ENCODE measurements at places on chromosomes 7 and 10.

GRCh38 chr10:133079836-133080682 lies 7.7 kb upstream of the ADGRA1 start:
- no peak for DNase-seq

DNA sequence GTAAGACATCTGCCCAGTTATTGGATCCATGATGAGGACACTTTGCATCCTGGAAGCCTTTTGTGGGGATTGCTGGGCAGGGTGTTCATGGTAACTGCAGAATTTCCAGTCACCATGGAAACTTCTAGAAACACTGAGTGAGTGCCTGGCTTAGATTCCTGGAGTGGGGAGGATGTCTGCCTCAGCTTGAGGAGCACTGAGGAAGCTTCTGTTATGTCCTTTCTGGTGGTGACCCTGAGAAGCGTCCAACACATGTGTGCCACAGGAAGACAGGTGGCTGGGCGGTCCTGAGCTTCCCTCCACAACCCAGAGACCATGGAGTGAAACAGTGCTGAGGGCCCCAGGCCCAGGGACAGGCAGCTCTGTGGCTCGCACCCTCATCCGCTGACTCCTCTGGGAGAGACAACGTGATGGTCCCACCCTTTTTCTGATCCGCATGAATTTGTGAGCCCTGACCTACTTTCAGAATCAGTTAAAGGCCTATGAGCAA lies 191.8 kb upstream of the CXCL12 start:
- no peak for DNase-seq

DNA sequence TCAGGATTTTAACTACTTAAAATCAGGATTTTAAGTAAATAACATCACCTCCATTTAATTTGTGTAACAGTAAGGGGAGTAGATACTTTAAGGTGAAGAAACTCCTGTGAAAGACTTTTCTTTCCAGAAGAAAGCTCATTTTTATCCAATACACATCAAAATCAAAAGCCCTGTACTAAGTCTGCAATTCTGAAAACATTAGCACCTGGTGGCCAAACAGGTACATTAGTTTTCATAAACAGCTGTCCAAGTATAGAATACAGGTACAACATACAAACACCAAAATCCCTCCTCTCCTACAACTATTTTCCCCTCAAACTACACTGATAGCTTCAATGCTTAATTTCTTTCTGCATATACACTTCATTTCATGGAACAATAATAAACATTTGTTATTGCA lies 22.9 kb downstream of the FAM3C start:
- DNase-seq = no peak

DNA sequence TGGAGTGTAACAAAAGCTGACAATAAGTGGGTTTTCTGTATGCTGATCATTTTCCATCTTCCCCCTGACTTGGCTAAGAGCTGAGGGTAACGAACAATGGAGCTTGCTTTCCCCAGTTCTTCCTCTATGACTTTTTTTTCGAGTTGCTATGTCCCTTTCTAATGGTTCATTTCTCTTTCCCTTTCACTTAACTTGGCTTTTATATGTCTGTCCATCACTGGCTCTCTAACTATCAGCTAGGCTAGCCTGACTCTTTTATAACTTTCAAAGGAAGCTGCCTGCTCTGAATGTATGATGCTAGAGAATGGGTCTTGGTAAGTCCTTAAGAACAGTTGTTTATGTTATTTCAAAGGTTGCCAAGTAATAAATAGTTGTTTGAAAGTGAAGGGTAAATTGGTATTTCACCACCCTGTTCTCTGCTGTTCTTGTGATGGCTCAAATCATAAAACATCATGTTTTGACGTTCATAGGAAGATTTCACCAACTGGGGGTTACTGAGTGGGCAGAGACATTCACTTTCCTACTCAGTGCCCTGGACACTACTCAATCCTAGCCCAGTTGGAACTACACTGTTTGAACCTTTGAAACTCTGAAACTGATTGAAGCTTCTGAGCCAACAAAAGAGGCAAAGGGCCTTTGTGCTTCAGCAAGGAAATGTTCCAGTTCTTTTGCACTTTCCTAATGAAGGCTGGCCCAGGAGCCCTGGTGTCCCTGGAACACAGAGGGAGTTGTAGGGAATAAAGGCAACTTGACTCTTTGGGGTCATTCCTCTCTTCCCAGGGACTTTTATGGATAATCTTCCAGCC lies 85.4 kb upstream of the PHYHIPL start:
- DNase-seq = no peak

GRCh38 chr10:6840766-6841165 lies 260.7 kb upstream of the PRKCQ start:
- no peak for DNase-seq

DNA sequence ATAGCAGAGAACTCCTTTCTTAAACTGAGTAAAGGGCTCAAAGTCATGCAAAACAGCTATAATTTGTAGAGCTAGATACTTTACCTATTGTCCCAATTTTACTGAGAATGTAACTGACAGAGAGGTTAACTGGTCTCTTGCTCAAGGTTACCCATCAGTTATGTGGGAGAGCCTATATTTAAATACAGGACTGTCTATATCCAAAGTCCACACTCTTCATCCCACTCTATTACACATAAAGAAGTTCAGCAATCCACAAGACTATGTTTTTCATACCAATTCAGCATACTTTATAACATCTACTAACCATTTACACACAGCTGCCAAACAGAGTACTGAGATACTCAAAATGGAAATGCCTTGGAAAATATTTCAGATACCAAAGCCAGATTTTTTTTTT lies 100.2 kb downstream of the MICU1 start:
- no peak for DNase-seq

DNA sequence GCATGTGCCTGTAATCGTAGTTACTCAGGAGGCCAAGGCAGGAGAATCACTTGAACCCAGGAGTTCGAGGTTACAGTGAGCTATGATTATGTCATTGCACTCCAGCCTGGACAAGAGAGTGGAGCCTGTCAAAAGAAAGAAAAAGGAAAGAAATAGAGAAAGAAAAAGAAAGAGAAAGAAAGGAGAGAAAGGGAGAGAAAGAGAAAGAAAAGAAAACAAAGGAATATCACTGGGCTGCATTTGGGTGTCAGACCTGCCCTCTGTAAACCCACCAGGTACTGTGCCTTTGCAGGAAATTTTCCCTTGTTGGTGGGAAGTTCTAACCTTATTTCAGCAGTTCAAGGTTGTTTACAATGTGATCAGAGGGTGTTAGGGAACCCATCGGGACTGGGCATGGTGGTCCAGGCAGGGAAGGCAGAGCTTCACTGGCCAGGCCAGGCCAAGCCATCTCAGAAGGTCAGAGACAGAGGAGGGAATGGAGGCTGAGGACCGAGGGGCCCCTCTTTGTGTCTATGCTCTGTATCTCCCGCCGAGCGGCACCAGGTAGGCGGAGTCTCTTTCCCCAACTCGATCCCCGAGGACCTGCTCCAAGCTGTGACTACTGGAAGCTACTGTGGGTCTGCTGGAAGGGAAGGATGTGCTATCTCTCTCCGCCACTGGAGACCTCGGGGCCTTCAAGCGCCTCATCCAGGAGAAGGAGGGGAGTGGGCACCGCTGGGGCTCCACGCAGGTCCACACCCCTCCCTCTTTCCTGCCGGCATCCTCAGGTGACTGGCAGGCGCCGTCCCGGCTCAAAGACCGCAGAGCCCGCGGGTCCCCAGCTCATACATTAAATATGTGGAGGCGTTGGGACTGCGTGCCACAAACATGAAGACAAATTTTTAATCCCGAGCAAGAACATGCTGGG lies 15.2 kb upstream of the KAZALD1 start:
- no peak for DNase-seq

- DNase-seq = no peak
Observed at GRCh38 chr7:149074116-149074885, 16.2 kb downstream of the ZNF786 start.

DNA sequence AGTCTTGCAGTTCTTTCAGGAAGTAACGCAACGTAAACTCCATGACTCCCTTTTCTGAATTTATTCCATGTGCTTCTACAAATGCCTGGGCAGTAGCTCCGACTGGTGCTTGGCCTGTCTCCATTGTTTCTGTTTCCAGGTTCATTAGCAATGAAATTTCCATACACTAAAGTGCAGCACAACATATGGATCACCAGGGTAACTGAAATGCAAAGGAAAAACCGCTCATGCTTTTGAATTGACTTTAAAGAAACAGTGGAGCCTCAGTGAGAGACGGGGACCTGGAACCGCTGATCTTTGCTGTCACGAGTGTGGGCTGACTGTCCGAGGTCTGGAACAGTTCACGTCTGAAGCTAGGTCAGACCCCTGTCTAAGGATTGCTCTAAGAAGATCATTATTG lies 126.5 kb upstream of the IGFBP3 start:
- DNase-seq = no peak

DNA sequence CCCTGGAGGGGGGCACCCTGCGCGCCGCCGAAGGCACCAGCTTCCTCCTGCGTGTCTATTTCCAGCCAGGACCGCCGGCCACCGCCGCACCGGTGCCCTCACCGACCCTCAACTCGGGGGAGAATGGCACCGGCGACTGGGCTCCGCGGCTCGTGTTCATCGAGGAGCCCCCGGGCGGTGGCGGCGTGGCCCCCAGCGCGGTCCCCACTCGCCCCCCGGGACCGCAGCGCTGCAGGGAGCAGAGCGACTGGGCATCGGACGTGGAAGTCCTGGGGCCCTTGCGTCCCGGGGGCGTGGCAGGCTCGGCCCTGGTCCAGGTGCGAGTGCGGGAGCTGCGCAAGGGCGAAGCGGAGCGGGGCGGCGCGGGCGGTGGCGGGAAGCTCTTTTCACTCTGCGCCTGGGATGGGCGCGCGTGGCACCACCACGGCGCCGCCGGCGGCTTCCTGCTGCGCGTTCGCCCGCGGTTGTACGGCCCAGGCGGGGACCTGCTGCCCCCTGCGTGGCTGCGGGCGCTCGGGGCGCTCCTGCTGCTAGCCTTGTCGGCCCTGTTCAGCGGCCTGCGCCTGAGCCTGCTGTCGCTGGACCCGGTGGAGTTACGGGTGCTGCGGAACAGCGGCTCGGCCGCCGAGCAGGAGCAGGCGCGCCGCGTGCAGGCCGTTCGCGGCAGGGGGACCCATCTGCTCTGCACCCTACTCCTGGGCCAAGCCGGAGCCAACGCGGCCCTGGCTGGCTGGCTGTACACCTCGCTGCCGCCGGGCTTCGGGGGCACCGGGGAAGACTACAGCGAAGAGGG lies 594 bp downstream of the CNNM1 start:
- no peak for DNase-seq

GRCh38 chr10:88896372-88896993 lies 16.4 kb downstream of the STAMBPL1 start:
- no peak for DNase-seq

- no peak for DNase-seq
Observed at GRCh38 chr10:5014936-5015335, 11.3 kb upstream of the AKR1C2 start.

DNA sequence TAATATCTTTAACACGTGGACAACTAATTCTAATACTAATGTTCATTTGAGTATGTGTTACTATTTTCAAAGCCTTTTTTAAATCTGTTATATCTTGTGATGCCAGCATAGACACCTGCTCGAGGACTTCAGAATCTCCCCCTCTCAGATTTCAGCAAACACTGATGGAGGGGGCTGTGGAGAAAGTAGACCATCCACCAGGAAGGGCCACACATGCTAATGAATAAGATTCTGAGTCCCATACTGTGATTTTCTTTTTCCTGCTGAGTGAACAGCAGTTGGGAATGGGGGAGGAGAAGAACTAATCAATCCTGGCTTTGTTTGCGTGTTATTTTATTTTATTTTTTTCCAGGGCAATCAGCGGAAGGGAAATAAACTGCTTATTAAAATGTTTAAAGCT lies 157.9 kb upstream of the CSTF2T start:
- DNase-seq = no peak

DNA sequence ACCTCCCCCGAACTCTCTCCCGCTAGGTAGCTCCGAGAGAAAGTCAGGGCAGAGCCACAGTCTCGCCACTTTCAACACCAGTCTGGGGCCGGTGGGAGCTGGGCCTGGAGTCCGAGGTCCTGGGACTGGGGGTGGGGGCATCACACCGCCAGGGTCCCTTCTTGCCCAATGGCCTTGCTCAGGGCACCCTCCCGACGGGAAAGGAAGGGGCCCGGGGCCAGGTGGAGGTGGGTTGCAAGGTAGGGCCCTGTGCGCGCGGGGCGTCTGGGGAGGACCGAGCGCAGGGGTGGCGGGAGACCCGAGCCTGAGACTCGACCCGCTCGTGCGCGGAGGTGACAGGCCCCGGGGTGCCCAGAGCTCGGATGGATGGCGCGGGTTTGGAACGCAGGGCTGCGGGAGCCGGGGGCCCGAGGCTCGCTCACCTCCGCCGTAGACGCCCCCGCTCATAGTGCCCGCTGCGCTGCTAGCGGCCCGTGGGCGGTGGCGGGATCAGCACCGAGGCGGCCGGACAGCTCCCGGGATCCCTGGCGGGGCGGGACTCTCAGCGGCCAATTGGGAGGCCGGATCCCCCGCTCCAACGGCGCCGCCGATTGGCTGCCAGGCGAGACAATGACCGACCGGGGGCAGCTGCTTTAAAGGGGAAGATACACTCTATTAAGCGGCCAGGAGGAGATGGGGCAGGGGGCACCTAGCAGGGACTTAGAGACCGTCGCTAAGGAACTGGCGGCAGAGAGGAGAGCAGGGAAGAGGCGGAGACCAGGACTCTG lies at the start of gene ACTL6B:
TSS of gene ACTL6B (minus strand) at position 541 of the 767 bp plus-strand sequence. CDS start at position 447, 94 bp downstream.
- peak; percentile 90 for DNase-seq

DNA sequence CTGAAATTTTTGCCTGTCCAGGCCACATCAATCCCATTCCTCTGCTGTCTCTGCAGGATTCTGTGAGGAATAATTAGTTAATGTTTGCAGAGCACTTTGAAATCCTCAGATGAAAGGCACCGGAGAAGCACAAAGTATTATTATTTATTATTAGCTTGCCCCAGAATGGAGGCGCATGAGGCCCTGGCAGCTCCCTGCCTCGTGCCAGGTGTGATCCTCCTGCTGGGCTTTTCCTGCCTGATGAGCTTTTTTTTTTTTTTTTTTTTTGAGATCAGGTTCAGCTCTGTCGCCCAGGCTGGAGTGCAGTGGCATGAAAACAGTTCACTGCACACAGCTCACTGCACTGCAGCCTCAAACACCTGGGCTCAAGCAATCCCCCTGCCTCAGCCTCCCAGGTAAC lies 65.2 kb downstream of the TCF7L2 start:
- peak; percentile 49 for DNase-seq

DNA sequence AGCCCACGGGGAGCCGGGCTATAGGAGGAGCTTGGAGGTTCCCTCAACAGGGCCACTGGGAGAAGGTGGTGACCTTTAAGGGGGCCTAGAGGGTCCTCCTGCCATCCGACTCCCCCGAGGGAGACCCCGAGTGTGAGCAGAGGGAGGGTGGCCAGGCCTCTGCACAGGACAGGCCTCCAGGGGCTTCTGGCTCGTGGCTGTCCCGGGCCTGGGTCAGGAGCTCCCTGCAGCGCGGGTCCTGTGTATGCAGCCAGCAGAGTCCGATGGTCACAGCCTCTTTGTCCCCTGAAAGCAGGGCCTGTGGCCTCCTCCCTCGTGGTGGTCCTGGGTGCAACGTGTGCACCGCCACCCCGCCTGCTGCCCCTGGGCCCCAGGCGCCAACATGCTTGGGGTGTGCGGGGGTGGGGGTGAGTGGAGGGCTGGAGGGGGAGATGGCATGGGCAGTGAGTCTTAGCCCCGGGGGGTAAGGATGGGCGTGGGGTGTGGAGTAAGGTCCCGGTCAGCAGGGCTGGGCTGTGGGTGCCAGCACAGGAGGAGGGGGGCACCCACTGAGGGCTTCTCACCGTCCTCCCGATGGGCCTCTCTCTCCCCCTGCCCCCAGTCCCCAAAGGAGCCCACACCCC lies 27.1 kb downstream of the UNCX start:
- no peak for DNase-seq

All from NCI-H2081 (cell line).